SW 1271 (cell line): ENCODE measurements at places on chromosomes 6 and 20.

- no peak for DNase-seq
These were observed 181.0 kb downstream of the GJA1 start for GRCh38 chr6:121616406-121616805.

DNA sequence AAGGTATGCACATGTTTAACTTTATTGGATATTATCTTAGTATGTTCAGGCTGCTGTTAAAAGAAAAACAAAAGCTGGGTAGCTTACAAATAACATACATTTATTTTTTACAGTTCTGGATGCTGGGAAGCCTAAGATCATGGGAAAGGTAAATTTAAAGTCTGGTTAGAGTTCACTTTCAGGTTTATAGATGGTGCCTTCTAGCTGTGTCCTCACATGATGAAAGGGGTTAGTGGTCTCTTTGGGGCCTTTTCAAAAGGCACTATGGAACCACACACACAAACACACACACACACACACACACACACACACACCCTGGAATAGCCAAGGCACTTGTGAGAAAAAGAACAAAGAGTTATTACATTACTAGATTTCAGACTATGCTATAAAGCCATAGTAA lies 805.8 kb upstream of the GJE1 start:
- DNase-seq, result no peak

DNA sequence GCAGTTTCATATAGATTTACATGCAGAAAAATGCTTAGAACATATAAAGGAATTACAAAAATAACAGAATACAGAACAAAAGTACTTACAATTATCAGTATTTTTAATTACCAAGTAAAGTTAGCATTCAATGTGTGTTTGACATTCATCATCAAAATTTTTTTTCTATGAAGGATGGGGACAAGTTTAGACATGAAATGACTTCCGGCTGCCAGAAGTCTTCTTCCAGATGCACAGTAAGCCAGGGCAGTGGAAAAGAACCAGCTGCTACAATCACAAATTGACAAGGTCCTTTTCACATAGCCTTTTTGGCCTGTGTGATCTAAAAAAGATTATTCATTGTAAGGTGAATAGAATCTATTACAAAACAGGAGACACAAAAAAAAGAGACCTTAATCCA lies 73.8 kb downstream of the HUS1B start:
- no peak for DNase-seq

- DNase-seq, result peak; percentile 46
These were observed 75.4 kb upstream of the PTPN1 start for GRCh38 chr20:50434653-50435396.

- DNase-seq, result no peak
These were observed 20.2 kb upstream of the HLA-DOA start for GRCh38 chr6:33029328-33030184.

GRCh38 chr20:44518248-44518647 lies 3.6 kb downstream of the SERINC3 start:
- no peak for DNase-seq

- DNase-seq, result no peak
These were observed 25.2 kb downstream of the GHRH start for GRCh38 chr20:37236462-37236861.

- no peak for DNase-seq
These were observed 112.8 kb upstream of the BMP2 start for GRCh38 chr20:6654513-6655252.

DNA sequence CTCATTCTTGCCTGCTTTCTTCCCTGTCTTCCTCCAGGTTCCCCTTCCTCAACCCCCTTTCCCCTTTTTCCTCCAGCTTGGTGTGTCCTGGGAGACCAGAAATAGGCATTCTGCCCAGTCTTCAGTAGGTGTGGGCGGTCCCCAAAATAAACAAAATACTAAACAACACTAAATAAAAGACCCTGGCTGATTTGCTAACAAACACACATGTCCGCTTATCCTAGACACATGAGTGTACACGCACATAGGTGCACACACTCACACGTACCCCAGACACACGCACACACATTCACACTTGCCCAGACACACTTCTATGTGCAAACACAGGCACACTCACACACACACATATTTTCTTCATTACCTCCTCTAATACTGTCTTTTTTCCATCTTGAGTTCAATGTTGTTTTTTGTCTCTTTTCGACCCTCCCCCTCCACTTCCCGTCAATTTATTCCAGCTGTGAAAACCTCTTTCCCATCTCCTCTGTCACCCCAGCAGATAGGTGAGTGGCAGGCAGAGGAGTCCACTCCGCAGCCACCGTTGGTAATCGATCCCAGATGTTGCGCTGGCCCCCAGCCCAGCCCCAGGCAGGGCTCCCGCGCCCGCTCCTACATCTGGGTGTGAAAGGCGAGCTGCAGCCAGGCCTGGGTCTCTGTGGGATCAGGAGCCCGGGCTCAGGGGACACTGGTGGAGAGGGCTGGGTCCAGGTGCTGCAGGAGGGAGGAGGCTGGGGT lies 56.9 kb upstream of the FOXP4 start:
- no peak for DNase-seq

GRCh38 chr6:105786449-105786848 lies 299.7 kb upstream of the PRDM1 start:
- DNase-seq, result no peak

GRCh38 chr6:83257791-83258190 lies 64.6 kb downstream of the RWDD2A start:
- no peak for DNase-seq

- no peak for DNase-seq
These were observed 328.4 kb downstream of the BCKDHB start for GRCh38 chr6:80434691-80435350.

- no peak for DNase-seq
These were observed 26.2 kb downstream of the SLC16A10 start for GRCh38 chr6:111113336-111114086.

DNA sequence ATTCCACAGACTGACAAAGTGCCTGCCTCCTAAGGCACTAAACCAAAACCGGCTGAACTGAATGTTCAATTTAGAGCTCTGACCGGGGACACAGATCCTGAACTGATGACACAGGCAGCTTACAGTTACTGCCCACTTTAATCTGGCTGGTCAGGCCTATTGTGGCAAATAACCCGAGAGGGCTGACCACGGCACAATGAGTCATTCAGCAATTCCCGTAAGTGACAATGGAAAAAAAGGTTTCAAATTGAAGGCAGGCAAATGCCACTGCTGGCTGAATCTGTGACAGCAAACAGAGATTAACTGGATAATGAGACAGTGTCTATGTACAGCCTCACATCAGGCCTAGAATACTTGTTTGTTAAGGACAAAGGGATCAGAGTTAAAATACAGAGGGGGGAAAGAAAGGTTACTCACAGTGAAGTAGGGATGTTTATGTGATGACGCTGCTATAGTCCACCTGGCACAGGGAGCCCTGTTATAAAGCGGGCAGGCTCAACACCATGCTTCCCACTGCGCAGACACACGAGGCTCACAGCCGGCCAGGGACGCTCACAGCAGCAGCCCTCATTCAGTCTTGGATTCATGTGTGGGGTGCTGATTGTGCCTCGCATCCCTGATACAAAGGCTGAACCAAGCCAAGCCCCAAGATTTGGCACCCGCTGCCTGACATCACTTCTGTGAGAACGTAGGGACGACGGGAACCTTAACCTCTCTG lies 54.4 kb downstream of the RTN4IP1 start:
- peak; percentile 45 for DNase-seq

- DNase-seq, result no peak
These were observed 102.8 kb downstream of the TMEM242 start for GRCh38 chr6:157220485-157220884.

DNA sequence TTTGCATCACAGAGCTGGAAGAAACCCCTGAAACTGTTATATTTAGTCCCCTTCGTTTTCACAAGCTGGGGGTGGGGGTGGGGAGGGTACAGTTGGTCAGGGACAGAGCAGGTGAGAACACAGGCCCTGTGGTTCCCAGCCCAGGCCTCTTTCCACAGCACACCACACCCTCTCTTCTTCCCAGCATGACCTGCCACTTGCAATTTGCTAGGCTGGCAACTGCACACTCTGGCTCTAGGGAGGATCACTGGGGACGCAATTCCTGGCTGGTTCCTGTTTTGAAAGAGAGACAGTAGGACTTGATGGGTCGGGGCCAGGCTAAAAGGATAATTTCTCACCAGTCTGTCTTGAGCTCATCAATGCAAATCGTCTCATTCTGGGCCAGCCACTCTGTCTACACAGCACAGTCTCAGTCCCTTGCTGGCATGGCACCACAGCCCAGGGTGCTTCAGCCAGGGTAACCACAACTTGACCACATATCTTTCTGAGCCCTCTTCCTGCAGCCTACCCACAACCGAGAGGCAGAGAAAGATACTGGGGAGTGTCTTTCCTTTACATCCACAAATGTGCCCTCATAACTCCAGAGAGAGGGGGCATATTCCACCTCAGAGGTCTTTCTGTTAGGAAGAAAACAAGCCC lies 41.7 kb upstream of the EMILIN3 start:
- DNase-seq, result no peak

DNA sequence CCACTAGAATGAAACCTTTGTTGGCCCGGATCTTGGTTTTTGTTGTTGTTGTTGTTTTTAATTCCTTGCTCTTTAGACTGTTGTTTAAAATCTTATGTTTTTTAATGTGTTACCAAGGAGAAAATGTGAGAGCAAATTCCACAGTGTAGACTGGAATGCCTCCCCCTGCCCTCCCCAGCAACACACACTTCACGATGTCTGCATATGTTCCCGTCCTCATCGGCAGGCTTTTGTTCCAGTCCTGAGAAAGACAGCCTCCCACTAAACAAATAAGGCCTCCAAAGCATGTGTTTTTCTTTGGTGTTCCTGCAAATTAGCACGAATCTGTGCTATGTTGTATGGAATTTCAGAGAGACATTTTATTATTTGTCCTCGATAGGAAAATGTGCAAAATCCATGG lies 263.3 kb upstream of the QKI start:
- no peak for DNase-seq

DNA sequence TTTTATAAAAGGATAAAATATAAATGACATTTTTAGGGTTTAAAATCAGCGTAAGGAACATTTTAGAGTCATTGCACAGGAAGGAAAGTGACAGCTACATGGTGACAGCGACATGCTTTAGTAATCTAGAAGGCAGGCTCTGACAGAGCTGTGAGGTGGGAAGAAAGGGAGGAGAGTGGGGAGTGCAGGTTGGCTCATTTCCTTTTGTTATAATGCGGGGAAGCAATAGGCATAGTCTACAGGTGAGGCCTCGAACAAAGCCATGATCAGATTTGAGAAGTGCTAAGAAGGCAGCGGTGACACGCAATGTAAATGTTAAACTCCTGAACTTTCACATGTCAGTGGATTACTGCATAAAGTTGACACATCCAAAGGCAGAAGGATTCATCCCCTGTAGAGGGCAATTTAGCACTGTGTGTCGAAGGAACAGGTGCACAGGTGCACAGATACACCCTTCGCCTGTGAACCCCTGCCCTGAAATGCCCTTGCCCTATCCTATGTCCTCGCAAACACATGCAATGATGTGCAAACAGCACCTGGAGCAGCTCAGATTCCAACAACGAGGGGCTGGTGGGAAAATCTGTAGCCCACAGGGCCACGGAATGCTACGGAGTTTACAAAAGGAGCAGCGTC lies 32.4 kb upstream of the SMOC2 start:
- no peak for DNase-seq

DNA sequence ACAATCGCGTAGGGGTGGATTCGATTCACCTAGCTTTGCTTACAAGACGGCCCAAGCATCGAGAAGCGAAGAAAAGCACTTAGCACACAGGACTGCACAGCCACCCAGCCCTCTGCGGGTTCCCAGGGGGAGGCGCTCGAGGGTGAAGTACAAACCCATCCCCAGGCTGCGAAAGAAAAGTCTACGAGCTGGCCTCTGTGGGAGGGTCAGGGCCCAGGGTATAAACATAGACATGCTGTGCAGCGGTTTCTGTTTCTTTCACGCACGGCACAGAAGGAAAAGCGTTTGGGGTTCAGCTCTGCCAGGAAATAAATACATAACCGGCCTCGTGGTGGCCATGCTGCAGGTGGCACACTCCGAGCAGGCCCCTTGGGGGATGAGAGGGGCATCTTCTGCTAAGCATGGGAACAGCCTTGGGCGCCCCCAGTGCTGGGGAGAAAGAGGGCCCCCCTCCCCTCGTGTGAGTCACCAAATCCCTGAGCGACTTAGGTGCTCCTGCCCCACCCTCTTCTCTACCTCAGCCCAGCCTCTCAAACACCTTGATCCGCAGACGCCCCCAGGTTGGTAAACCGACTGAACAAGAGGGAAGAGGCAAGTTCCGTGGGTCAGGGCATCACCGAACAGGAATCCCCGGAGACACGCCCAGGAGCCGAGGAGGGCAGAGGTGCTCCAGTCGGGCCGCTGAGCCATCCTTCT lies 91.6 kb upstream of the RIPOR2 start:
- DNase-seq, result no peak

GRCh38 chr20:58608096-58608840 lies 42.8 kb upstream of the STX16 start:
- no peak for DNase-seq

GRCh38 chr6:163395831-163396185 lies 18.7 kb upstream of the QKI start:
- no peak for DNase-seq
